ENCODE measurements at places on chromosomes 1 and 21. TPM values are rescaled to one million over a fixed set of nuclear protein-coding genes. Genes with fewer than 3 reads are reported as not detected.

DNA sequence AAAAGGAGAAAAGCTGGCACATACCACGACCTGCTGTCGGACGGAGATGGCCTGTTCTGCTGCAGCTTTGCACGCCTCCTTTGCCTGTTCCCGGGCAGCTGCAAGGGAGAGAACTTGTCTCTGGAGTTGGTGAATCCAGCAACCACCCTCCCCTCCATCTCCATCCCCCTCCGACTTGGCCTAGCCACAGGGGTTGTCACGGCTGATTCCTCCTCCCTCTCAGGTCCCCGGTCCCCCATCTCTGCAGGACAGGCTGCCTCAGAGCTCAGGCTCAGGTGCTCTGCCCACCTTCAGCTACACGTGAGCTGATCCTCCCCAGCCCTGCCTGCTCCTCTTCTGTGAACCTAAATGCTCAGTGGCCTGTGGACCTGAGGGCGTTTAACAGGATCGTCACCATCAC is 11.1 kb upstream of the SRM start:
- H3K4me1 ChIP-seq = no peaks in the 10 kb centered on the region
- no peak overlapping the region for H3K4me3 ChIP-seq
- peaks cover 96% of the 10 kb centered on the region for H3K36me3 ChIP-seq
- H3K27me3 ChIP-seq = no peaks in the 10 kb centered on the region

- DNase-seq = no peak
- peaks cover 24% of the 10 kb centered on the region for H3K27me3 ChIP-seq
- no peak overlapping the region for H3K4me3 ChIP-seq
- H3K36me3 ChIP-seq = no peaks in the 10 kb centered on the region
- H3K27ac ChIP-seq = no peak overlapping the region
- H3K4me1 ChIP-seq = no peaks in the 10 kb centered on the region
Observed at GRCh38 chr1:14606632-14607031, 8.1 kb downstream of the KAZN start.

Gene TPR
- 21.0 TPM for polyA plus RNA-seq

Gene ALPL
- polyA plus RNA-seq = 8.7 TPM

- H3K4me3 ChIP-seq = no peak overlapping the region
- no peak for DNase-seq
- H3K4me1 ChIP-seq = no peaks in the 10 kb centered on the region
- no peaks in the 10 kb centered on the region for H3K27me3 ChIP-seq
Observed at GRCh38 chr1:241674805-241675384, 22.8 kb downstream of the WDR64 start.

Gene OR2T2
- polyA plus RNA-seq = not detected

GRCh38 chr1:991895-992294 is 8.0 kb downstream of the HES4 start:
- no peaks in the 10 kb centered on the region for H3K27me3 ChIP-seq
- no peaks in the 10 kb centered on the region for H3K4me1 ChIP-seq
- DNase-seq = no peak

DNA sequence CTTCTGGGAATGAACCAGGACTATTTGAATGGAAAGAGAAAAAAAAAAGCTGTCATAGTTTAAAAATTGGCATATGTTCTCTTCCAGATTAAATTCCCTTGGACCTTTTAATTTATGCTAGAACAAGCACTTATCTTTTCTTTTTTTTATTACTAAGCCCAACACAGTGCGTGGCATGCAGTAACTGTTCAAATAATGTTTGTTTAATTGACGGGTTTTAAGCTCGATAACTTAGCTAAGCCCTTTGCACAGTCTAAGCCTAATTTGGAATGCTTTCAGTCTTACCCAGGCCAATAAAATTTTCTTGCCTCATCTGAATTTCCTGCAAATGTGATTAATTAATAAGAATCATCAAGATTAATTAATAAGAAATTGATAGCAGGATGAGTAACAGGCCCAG is 39.3 kb upstream of the EDEM3 start:
- H3K36me3 ChIP-seq = peaks cover 10% of the 10 kb centered on the region
- DNase-seq = no peak
- no peaks in the 10 kb centered on the region for H3K27me3 ChIP-seq
- H3K4me1 ChIP-seq = peaks cover 11% of the 10 kb centered on the region
- H3K27ac ChIP-seq = no peak overlapping the region
- H3K4me3 ChIP-seq = no peak overlapping the region

GRCh38 chr1:115865704-115866380 is 24.9 kb upstream of the NHLH2 start:
- no peak for DNase-seq
- H3K27me3 ChIP-seq = peaks cover 10% of the 10 kb centered on the region
- H3K27ac ChIP-seq = no peak overlapping the region
- H3K4me3 ChIP-seq = no peak overlapping the region
- no peaks in the 10 kb centered on the region for H3K4me1 ChIP-seq

GRCh38 chr1:193539731-193540459 is 353.5 kb upstream of the B3GALT2 start:
- H3K4me3 ChIP-seq = no peak overlapping the region
- H3K36me3 ChIP-seq = no peaks in the 10 kb centered on the region
- DNase-seq = no peak
- no peaks in the 10 kb centered on the region for H3K27me3 ChIP-seq
- no peaks in the 10 kb centered on the region for H3K4me1 ChIP-seq

GRCh38 chr1:97674517-97674916 is 246.3 kb downstream of the DPYD start:
- H3K36me3 ChIP-seq = no peaks in the 10 kb centered on the region
- no peak overlapping the region for H3K27ac ChIP-seq
- DNase-seq = no peak
- H3K4me1 ChIP-seq = no peaks in the 10 kb centered on the region
- no peaks in the 10 kb centered on the region for H3K27me3 ChIP-seq

Gene YY1AP1
- polyA plus RNA-seq = 56.5 TPM

GRCh38 chr1:198597690-198598430 is 41.0 kb upstream of the PTPRC start:
- H3K4me1 ChIP-seq = no peaks in the 10 kb centered on the region
- no peaks in the 10 kb centered on the region for H3K36me3 ChIP-seq
- no peaks in the 10 kb centered on the region for H3K27me3 ChIP-seq
- no peak for DNase-seq
- H3K4me3 ChIP-seq = no peak overlapping the region
- H3K27ac ChIP-seq = no peak overlapping the region

DNA sequence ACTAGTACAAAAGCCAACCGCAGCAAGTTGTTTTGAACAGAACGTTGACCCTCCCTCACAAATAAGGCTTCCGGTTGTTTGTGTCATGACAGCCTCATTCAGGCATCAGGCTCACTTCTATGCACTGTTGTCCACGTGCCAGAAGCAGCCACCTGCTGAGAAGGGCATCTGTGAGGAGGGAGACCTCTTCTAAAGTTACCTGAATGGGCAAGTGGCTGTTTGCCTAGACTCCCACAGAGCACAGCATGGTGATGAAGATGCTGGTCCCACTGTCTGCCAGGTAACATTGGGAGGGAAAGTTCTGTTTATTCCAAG is 176.1 kb downstream of the CLIC6 start:
- no peak for DNase-seq
- H3K4me1 ChIP-seq = peaks cover 24% of the 10 kb centered on the region
- no peaks in the 10 kb centered on the region for H3K36me3 ChIP-seq
- no peak overlapping the region for H3K27ac ChIP-seq
- no peaks in the 10 kb centered on the region for H3K27me3 ChIP-seq
- no peak overlapping the region for H3K4me3 ChIP-seq

- H3K36me3 ChIP-seq = no peaks in the 10 kb centered on the region
- DNase-seq = no peak
- no peaks in the 10 kb centered on the region for H3K27me3 ChIP-seq
Observed at GRCh38 chr1:234915924-234916675, 212.5 kb downstream of the TOMM20 start.
